Fibroblast of skin of left quadriceps (primary cell): ENCODE measurements at places on chromosomes 6 and 20.

GRCh38 chr6:130421585-130421984, 55.8 kb downstream of the TMEM200A start:
- DNase-seq = peak; percentile 65

- peak; percentile 95 for DNase-seq
Measured at GRCh38 chr6:112906726-112907125, 559.6 kb downstream of the RFPL4B start.

DNA sequence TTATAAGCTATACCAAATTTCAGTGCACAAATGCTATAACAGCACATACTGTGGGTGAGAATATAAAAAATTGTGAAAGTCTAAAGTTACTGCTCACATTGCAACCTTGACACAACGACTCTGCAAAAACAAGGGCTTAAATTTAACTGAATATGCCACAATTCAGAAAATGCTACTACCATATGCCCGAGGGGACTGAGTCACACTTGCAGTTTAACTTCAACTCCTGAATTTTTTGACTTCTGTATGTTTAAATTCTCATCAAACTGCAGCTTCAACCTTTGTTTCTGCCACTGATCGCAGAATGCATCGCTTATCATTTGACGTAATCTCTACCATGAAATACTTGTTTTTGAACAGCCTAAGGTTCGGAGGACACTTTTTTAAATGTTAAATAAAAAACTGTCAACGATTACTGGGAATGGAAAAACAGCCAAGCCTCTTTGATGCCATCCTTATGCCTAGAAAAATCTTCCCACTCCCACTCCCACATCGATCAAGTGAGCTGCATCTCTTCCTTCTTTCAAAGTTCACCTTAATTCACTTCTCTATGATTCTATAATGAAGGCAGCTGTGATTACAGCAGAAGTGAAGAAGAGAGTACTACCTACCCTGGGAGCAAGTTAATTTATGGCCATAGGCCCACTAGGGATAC, 136.5 kb downstream of the ATXN1 start:
- DNase-seq = no peak

DNA sequence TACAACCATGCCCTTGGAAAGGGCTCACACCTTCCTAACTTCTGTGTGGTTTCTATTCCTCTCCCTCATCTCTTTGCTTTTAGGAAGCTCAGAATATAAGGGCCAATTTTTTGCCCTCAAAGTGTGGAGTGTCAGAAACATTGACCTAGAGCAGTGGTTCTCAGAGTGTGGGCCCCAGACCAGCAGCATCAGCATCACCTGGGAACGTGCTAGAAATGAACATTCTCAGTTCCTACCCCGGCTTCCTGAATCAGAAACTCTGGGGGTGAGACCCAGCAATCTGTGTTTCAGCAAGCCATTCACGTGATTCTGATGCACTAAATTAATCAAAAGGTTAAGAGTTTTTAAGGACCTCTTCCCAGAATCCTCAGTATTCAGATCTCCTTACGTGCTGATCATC, 47.9 kb upstream of the IL17A start:
- DNase-seq = no peak

GRCh38 chr6:119340796-119341487, 8.6 kb downstream of the MAN1A1 start:
- DNase-seq = no peak
